ENCODE measurements at places on chromosomes 1 and 21. TPM values are rescaled to one million over a fixed set of nuclear protein-coding genes. Genes with fewer than 3 reads are reported as not detected.

Gene CRP
- total RNA-seq = not detected

Gene HPCAL4
- total RNA-seq = 1.8 TPM

Gene SMPDL3B
- total RNA-seq = 0.09 TPM

Gene LCE2A
- not detected for total RNA-seq

Gene OSCP1
- 7.0 TPM for total RNA-seq

Gene FHAD1
- total RNA-seq = 1.7 TPM

Gene AMY1A
- total RNA-seq = not detected

Gene AMPD1
- 49.3 TPM for total RNA-seq

Gene FCRL2
- not detected for total RNA-seq

Gene F13B
- not detected for total RNA-seq

Gene RNF207
- 16.4 TPM for total RNA-seq

Gene ASPM
- 14.2 TPM for total RNA-seq

Gene SH3BP5L
- total RNA-seq = 17.2 TPM

Gene ARHGAP30
- 1.3 TPM for total RNA-seq

Gene AXDND1
- total RNA-seq = 0.13 TPM

Gene HNRNPU
- total RNA-seq = 209 TPM

Gene CTSE
- 0.09 TPM for total RNA-seq

Gene AIRE
- 0.04 TPM for total RNA-seq

Gene B3GALT5
- 0.27 TPM for total RNA-seq

Gene DCDC2B
- total RNA-seq = not detected

Gene CD84
- 2.0 TPM for total RNA-seq

Gene JAM2
- total RNA-seq = 18.7 TPM

Gene NPHS2
- total RNA-seq = not detected

Gene ARHGAP29
- 29.1 TPM for total RNA-seq

Gene PRKACB
- 17.9 TPM for total RNA-seq
